ENCODE measurements at places on chromosomes 13 and 19. TPM values are rescaled to one million over a fixed set of nuclear protein-coding genes. Genes with fewer than 3 reads are reported as not detected.

GRCh38 chr13:109224033-109224432, 562.4 kb downstream of the IRS2 start:
- no peak for DNase-seq

GRCh38 chr13:72221276-72221962, 354.4 kb upstream of the DACH1 start:
- DNase-seq = peak; percentile 42

- peak; percentile 4 for DNase-seq
Measured at GRCh38 chr19:36081385-36081784, 26.7 kb downstream of the WDR62 start.

DNA sequence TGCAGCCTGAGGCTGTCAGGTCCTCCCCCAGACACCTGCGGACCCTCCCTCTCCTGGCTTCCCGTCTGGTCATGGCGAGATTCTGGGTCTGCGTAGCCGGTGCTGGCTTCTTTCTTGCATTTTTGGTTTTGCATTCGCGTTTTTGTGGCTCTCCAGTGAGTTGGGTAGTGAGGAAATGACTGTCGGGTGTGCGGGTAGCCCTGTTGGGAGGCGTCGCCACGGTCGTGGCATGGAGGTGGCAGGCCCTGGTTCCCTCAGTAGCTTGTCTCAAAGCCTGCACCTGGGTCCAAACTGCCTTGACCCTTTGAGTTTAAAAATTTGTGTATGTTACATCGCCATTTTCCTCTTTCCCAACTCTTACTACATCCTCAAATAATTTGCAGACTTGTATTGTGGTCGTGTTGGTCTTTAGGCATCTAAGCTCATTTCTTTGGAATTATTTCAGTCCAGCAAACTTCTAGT, 344 bp downstream of the NHLRC3 start:
- DNase-seq = no peak

DNA sequence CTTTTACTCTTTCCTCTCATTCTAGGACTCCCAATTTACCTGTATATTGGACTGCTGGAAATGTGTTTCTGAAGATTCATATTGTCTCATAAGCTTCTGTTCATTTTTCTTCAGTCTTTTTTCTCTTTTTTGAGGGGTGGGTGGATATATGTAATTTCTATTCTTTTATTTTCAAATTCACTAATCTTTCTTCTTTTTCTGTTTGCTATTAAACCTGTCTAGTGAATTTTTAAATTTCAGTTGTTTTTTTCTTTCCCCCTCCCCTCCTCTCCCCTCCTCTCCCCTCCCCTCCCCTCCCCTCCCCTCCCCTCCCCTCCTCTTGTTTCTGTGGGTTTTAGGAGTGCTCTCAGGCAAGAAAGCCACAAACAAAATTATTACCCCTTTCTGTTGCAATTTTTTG, 16.9 kb upstream of the ZNF527 start:
- no peak for DNase-seq

GRCh38 chr13:106756446-106756845, 188.5 kb upstream of the ARGLU1 start:
- DNase-seq = no peak

DNA sequence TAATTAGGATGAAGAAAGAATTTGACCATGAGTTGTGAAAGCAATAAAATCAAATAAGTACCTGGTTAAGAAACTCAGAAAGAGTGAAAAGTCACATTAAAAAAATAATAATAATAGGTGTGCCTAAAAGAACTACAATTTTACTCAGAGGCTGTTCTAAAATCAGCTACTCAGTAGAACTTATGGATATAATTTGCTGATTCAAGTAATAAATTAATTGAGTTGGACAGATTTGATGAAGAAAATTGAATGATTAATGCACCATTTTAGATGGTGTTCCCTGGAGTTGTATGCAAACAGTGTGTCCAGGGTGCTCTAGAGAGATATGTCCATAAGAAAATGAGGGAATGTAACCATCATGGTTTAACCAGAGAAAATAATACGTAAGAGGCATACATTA, 2852.5 kb downstream of the PCDH9 start:
- no peak for DNase-seq

The PRX gene
- 1.4 TPM for total RNA-seq

All from bronchial epithelial cell (primary cell).